ENCODE measurements at places on chromosomes 11 and 22.

GRCh38 chr11:3823303-3823702, 14.9 kb downstream of the PGAP2 start:
- no peak for DNase-seq

DNA sequence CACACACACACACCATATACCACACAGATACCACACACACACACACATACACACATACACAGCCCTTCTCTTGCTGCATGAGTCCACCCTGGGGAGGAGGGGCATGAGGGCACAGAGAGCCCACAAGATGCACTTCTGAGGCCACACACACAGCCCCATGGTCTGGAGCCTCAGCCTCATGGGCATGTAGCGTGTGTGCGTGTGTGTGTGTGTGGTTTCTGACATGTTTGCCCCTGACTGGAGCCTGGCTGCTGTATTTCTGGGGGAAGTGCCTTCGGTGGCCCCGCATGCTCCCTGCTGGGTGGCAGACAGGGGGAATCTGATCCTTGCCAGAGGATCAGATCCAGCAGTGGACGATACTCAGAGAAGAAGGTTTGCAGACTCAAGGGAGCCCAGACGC, 97.0 kb upstream of the PRR5 start:
- no peak for DNase-seq

DNA sequence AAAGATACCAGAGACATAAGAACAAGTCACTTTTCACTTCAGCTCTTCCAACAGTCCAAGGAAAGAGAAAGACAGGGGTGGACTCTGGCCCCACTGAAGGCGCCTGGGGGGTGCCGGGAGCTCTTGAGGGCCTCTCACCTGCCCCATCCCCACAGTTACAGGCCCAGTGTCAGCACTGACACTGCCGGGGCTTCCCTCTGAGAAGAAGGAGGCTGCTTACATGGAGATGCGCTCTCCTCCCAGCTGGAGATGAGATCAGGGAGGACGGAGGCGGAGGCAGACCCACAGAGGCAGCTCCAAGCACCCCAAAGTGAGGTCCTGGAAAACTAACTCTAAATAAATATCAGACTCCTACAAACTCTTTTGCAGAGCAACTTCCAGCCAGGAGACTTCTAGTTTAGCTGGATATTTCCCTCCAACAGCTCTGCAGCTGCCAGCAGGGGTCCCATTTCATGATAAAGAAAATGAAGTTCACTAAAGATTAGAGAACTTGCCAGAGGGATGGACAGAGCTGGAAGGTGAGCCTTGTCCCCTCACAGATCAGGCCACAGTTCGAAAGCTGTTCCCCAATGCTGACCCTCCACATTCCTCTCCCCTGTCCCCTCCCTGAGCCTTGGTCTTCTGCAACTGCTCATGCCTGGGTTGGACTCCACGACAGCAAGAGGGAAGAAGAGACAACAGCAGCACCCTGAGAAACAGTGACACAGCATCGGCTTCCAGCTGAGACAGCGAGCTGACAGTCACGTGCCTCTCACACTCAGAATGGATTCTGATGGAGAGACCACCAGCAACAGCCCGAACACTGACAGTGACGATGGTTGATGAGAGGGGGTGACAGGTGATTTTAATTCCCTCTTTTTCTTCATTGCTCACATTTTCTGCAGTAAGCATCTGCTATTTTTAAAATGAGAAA, 5.8 kb downstream of the CARS1 start:
- no peak for DNase-seq

DNA sequence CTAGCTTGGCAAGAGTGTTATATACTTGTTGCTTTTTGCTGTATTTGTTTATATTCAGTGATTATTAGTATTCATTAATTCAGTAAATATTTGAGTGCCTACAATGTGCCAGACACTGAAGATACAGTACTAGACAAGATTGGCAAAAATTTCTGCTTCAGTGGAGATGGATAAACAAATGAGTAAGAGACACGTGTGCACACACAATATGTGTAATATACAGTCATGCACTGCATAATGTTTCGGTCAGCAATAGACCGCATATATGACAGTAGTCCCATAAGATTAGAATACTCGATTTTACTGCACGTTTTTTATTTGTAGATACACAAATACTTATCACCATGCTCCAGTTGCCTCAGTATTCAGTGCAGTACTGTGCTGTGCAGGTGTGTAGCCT, 104.9 kb upstream of the GAL start:
- DNase-seq = no peak

DNA sequence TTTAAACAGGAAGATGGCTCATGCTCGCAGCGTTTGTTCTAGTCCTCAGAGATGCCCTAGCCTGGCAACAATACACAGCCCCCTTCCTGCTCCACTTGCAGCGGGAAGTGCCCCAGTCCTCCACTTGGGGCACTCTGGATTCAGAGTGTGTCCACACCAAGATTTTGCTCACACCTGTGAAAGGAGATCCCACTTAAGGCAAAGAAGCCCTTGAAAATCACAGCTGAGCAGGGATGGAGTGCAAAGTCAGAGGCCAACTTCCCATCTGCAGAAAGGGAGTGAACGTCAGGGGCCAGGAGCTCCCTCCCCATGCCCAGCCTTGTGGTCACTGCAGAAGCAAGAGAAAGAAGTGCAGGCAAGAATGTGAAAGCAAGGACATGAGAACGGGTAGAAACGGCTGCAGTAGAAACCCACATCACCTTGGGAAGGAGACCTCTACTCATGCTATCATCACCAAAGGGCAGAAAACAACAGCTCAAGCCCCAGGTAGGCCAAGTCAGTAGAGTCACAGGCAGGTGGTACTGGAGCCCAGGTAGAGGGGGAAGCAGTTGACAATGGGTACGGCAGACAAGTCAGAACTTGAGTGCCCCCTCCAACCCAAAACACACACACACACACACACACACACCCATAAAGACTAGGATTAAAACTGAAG, 157.4 kb downstream of the BUD13 start:
- no peak for DNase-seq
